Activated naive CD4-positive, alpha-beta T cell treated with anti-CD3 and anti-CD28 coated beads, Interleukin-2, amount 50 U/mL, for 16 hours (primary cell): ENCODE measurements at places on chromosomes 3 and 15.

- DNase-seq = no peak
These were observed 236.9 kb downstream of the THSD4 start for GRCh38 chr15:71352125-71352524.

DNA sequence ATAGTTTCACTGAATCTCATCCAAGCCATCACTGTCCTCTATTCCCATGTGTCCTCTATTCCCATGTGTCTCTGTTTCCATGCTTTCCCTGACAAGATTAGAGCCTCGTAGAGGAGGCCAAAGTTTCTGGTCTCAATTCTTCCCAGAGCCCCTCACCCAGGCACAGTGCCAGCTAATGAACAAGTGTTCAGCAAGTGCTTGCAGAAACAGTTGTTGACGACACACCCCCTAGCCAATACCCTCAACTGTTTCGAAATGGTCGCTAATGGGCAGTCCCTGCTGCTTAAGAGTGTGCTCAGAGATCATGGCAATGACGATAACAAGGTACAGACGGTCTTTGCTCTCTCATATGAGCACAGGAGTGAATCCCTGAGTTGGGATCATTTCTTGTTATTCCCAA lies 73.4 kb downstream of the FAM174B start:
- no peak for DNase-seq

DNA sequence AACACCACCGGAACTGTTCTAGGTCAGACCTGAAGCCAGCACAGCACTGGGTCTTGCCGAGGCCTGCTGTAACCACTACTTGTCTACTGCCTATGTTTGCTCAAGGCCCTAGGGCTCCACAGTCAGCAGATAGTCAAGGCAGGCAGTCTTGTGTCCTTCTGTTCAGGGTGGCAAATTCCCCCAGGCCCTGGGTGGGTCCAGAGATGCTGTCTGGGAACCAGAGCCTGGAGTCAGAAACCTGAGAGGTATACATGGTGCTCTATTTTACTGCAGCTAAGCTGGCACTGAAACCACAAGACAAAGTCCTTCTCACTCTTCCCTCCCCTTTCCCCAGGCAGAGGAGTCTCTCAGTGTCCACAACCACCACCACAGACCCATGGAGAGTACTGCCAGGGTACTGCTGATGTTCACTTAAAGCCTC lies 89.9 kb downstream of the BBX start:
- no peak for DNase-seq

- no peak for DNase-seq
These were observed 18.4 kb upstream of the RHCG start for GRCh38 chr15:89514596-89515406.

GRCh38 chr3:127083778-127084397 lies 101.0 kb downstream of the PLXNA1 start:
- DNase-seq = no peak

- DNase-seq = no peak
These were observed 103.6 kb upstream of the NUDT16 start for GRCh38 chr3:131277836-131278497.

GRCh38 chr15:69834761-69835160 lies 263.0 kb downstream of the TLE3 start:
- DNase-seq = no peak

- no peak for DNase-seq
These were observed 30.1 kb downstream of the FOXL2 start for GRCh38 chr3:138916824-138917223.

DNA sequence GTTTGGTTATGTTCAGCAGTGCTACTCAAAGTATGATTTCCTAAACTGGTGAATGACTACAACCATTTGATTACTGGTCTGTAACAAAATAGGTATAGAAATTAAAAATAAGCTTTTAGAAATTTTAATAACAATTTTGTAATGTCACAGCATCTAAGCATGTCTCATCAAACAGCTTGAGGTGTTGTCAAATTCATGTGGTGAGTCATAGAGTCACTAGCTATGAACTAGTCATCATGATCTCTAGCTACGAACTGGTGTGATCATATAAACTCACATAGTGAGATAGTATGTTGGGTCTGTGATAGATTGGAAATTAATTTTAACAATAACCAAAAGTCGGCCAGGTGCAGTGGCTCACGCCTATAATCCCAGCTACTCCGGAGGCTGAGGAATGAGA lies 213.9 kb upstream of the RBMS3 start:
- no peak for DNase-seq
